Right atrium auricular region (tissue), 2 donors: ENCODE measurements at places on chromosomes 6 and 20. TPM values are rescaled to one million over a fixed set of nuclear protein-coding genes. Genes with fewer than 3 reads are reported as not detected.
A peak's percentile ranks its signal among the peaks of the same experiment; 100 is the strongest.

GRCh38 chr6:157498817-157499216, 117.8 kb downstream of the ZDHHC14 start:
- DNase-seq = no peak

GRCh38 chr6:166005944-166006899, 161.4 kb downstream of the TBXT start:
- DNase-seq = peak; percentile 78

- no peak for DNase-seq
These were observed 88.4 kb upstream of the TAB2 start for GRCh38 chr6:149229096-149229495.

DNA sequence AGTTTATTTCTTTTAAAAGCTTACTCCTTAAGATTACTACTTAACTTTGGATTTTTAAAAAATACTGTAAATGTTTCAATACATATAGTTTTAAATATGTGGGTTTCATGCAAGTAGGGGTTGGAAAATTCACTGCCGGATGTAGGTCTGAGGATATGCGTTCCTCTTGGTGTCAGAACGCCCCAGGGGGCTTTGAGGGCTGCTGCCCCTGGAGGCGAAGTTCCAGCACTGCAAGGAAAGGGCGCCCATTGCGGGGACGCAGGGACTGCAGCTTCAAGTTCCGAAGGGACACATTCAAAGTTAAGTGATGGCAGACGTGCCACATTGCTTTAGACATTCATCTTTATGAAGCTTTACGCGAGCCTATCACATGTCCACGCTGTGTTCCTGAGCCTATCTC, 152.9 kb downstream of the SOD2 start:
- DNase-seq = no peak

MATN4 gene
- total RNA-seq = not detected

ARFGEF3 gene
- 3.7 TPM for total RNA-seq

DNA sequence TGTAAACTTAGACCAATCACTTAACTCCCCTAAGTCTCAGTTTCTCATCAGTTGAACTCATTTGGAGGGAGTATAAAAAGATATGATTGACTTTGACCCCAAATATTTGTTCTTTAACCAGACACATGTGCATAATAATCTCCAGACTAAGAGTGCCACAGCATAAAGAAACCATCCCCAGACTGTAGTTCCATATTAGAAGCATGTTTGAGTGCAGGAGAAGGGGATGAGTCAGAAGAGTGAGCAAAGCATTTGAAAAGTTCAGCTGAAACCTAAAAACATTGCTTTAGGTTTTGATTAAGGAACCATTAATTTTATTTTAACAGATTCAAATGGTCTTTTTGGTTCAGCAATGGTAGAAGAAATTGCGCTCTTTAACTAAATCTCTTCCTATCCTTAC, 654.8 kb downstream of the UTRN start:
- DNase-seq = no peak

- peak; percentile 53 for DNase-seq
These were observed 16.9 kb downstream of the SYTL3 start for GRCh38 chr6:158666628-158667359.

NEDD9 gene
- 47.3 TPM for total RNA-seq

DNA sequence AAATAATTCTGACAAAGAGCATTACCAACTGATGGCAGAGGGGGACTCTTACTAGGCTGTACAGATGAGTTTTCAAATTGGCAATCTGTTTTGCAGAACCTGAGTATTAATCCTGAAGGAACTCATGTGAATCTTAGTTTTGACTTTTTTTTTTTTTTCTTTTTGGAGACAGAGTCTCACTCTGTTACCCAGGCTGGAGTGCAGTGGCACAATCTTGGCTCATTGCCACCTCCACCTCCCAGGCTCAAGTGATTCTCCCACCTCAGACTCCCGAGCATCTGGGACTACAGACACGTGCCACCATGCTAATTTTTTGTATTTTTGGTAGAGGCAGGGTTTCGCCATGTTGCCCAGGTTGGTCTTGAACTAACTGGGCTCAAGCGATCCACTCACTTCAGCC, 49.3 kb downstream of the KCTD20 start:
- no peak for DNase-seq

GRCh38 chr20:3325864-3326263, 81.6 kb downstream of the DNAAF9 start:
- no peak for DNase-seq

OR2H2 gene
- total RNA-seq = not detected

SIGLEC1 gene
- 3.9 TPM for total RNA-seq

TRIM39 gene
- 9.2 TPM for total RNA-seq

- no peak for DNase-seq
These were observed 73.6 kb upstream of the ADTRP start for GRCh38 chr6:11852061-11852651.

DNA sequence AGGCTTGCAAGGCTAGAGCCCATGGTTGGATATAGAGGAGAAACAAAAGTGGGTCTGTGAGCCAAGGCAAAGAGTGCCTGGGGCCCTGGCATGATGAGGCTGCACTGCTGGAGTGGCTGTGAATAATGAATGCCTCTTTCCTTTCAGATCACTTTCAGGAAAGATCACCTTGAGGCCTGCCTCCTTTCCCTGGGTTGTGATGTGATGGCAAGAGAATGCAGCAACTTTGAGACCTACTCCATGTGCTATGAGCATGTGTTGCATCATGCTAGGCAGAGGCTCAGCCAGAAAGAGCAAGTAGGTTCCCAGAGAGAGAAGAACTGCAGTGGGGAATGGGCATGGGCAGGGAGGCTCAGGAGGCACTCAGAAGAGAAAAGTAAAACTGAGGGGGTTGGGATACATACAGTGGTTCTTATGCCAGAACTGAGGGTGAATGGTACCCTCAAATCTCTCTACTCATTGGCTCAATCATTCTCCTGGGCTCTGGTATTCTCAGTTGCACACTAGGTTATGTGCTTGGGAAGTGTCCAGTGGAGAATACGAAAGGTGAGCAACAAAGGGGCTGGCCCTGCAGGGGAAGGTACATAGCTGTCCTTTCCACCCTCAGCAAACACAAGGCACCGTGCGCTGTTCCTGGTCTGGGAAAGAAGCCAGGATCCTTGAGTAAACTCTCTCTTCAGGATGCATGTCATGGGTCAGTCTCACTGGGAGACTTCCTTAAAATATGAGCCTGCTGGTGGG, 45.9 kb downstream of the CD164 start:
- DNase-seq = no peak

GRCh38 chr20:38604873-38605303, 3.3 kb downstream of the ARHGAP40 start:
- DNase-seq = no peak

HMGCLL1 gene
- 2.6 TPM for total RNA-seq

- DNase-seq = no peak
These were observed 174.9 kb downstream of the HS3ST5 start for GRCh38 chr6:114167583-114168576.

- no peak for DNase-seq
These were observed 257.8 kb downstream of the RNGTT start for GRCh38 chr6:88705601-88706000.

CST4 gene
- total RNA-seq = not detected

DNA sequence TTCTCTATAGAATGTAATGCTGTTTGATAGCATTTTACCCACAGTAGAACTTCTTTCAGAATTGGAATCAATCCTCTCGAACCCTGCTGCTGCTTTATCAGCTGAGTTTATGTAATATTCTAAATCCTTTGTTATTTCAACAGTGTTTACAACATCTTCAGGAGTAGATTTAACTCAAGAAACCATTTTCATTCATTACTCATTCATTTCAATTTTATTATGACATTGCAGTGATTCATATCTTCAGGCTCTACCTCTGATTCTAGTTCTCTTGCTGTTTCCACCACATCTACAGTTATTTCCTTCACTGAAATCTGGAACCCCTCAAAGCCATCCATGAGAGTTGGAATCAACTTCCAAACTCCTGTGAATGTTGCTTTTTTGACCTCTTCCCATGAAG, 93.7 kb downstream of the ZFAND3 start:
- no peak for DNase-seq

DNA sequence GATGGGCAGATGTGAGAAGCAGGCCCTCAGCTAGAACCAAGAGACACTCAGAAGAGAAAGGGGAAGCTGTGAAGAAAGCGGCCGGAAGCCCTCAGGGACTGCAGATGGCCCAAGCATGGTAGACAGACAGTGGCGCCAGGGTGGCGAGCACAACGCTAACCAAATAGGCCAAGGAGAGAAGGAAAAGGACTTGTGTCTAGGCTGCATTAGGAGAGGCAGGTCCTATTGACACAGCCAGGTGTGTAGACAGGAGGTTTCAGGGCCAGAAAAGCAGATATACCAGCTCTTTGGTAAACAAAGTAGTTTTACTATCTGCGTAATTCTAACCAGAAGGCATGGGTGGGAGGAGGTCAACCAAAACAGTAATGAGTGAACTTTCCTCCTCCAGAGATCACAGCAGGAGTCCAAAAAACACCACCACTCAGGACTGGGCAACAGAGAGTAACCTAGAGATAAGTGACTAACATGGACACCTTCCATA, 15.8 kb upstream of the MAP7 start:
- DNase-seq = no peak
